ENCODE measurements at places on chromosomes 1 and 21. TPM values are rescaled to one million over a fixed set of nuclear protein-coding genes. Genes with fewer than 3 reads are reported as not detected.

CD52 gene
- total RNA-seq: not detected

CA6 gene
- not detected for total RNA-seq

MROH9 gene
- total RNA-seq: not detected

RIMKLA gene
- total RNA-seq: under 0.01 TPM

CYP4B1 gene
- 2.5 TPM for total RNA-seq

AHCYL1 gene
- 45.9 TPM for total RNA-seq

HSD17B7 gene
- total RNA-seq: 33.3 TPM

CENPL gene
- 11.0 TPM for total RNA-seq

GCSAML gene
- under 0.01 TPM for total RNA-seq

SPRR1A gene
- not detected for total RNA-seq

TTC39A gene
- total RNA-seq: 1.2 TPM

A3GALT2 gene
- total RNA-seq: not detected

ACKR1 gene
- not detected for total RNA-seq

NTNG1 gene
- total RNA-seq: under 0.01 TPM

MAGI3 gene
- 7.4 TPM for total RNA-seq

FCRL1 gene
- not detected for total RNA-seq

Data from placental epithelial cell (primary cell).